ENCODE measurements at places on chromosomes 5 and 9. TPM values are rescaled to one million over a fixed set of nuclear protein-coding genes. Genes with fewer than 3 reads are reported as not detected.

- no peak for DNase-seq
Measured at GRCh38 chr9:127876026-127876763, 1.3 kb downstream of the AK1 start.

- no peak for DNase-seq
Measured at GRCh38 chr9:133533857-133534256, 647 bp upstream of the ADAMTSL2 start.

DNA sequence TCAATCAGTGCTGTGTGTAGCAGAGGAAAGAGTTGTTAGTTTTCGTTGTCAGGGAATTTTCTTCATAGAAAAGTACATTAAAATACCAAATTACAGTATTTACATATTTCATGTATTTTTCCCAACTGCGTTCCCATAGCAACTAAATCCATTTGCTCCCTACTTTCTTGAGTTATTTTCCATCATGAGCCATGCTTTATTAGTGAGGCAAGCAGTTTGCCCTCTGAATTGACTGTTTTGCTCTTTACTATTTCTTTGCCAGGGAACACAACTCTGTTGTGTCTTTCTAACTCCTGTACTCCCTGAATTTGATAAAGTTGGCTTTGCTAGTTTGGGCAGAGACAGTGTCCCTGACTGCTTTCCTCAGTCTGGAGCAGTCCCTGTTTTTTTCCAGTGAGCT, 276.2 kb upstream of the SLC30A5 start:
- DNase-seq = no peak

Gene IFNB1
- not detected for total RNA-seq

GRCh38 chr5:89087128-89087527, 204.1 kb upstream of the MEF2C start:
- no peak for DNase-seq

Gene TMEM171
- total RNA-seq = not detected

Gene SLC45A2
- total RNA-seq = 0.13 TPM

- DNase-seq = no peak
Measured at GRCh38 chr5:157468293-157468965, 8.4 kb downstream of the NIPAL4 start.

DNA sequence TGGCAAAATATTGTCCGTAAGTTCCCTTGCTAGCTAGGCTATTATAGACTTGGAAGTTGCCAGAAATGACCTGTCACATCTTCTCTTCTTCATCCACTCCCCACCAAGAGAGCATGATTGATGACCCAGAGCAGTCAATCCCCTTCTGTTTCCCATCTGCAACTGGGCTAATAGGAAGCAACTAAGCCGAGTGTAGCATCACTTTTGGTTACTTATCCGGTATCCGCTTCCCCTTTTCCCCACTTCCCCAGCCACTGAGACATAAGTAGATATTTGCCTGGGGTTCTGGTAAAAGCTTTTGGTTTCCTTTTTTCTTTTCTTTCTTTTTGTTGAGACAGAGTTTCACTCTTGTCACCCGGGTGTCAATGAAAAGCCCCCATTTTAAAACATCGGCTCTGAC, 29.4 kb upstream of the LIFR start:
- no peak for DNase-seq
